ENCODE measurements at places on chromosomes 12 and 14.

GRCh38 chr14:46250113-46250703 is 401.4 kb downstream of the RPL10L start:
- no peak for DNase-seq

DNA sequence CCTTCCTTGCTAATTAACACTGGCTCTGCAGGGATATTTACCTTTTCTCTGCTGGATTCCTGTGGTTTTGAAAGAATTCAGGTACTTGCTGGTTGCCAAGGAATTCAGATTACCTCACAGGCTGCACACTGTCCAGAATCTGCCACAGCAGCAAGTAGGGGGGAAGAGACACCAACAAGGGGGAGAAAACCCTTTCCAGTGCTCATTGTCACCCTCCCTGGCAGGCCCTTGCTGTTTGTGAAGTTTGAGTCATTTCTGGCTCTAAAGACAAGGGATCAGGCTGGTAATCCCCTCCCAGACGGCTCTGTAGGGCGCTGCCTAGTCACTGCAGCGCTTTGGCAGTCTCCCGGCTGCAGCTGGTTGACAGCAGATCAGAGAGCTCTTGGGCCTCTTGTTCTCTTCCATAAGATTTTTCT is 50.8 kb downstream of the TTLL5 start:
- no peak for DNase-seq

DNA sequence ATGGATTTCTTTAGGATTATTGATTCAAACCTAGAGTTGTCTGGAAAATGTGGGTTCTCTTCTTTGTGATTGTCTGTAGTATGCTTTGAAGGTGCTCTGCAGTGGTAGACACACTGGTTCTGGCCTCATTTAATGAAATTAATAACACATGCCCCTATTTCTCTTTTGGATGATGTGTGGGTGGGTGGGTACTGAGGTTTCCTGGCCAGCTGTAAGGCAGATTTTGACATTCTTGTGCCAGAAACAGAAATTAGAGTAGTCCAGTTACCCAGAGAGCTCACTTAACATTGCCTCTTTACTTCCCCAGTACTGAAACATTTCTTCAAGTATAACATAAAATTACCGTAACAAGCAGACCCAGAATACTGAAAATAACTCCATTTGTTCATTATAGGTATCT is 14.4 kb downstream of the TSFM start:
- DNase-seq = no peak

DNA sequence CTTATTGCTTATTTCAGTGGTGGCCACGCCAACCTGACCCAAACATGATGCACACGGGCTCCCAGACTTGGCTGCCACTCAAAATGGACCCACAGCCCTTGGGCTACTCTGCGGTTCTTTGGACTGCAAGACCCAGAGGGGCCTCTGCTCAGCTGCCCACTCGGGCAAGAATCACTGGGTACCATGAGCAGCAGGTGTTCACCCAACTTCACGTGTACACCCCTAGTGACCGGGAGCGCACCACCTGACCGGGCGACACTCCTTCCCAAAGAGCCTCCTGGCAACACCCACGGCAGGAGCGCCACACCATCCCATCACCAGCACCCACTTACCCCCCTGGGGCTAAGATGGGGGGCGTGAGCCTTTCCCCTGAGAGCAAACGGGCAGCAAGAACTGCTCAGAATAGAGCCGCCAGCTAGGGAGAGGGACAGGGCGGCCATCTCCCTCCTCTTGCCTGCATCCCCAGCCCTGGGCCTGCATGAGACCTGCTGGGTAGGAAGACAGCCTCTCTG is 32.0 kb downstream of the CCNK start:
- DNase-seq = no peak

DNA sequence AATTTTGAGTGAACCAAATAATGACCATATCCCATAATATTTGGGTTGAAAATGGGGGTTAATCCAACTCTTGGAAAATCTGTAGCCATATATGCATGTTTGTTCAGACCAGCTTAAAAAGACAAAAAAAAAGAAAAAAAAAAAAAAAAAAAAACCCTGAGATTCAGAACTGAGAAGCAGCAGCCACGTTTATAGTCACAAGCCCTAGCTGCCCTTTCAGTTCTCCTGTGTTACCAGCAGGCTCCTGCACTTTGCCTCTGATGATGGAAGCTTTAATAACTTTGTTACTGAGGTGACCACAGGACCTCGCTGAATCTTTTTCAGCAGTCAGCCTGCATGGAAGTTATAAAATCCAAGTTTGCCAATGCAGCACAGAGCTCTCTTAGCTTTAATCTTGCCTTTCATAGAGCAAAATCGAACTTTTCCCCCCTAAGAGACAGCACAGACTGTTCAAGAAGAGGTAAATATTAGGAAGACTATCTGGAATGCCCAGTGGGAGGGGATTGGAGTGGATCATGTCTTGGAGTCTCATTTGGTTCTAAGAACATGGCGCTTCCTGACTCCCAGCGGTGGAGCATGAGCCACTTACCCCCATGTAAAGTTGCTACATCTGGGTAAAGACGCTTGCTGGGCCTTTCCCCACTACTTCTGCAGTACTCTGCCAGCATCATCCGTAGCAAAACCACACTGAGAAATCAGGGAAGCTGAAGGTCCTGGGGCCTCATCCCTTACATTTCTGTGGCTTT is 20.6 kb downstream of the GNG2 start:
- DNase-seq = no peak

- peak; percentile 21 for DNase-seq
Measured at GRCh38 chr12:120132863-120133385, 16.4 kb upstream of the RAB35 start.

Data from CD4-positive, alpha-beta T cell treated with Interleukin-1 beta for 1 hour (primary cell).